ENCODE measurements at places on chromosomes 5 and 9. TPM values are rescaled to one million over a fixed set of nuclear protein-coding genes. Genes with fewer than 3 reads are reported as not detected.

PARP8 gene
- total RNA-seq, result 14.8 TPM

SH2D3C gene
- total RNA-seq, result 13.6 TPM

LHFPL2 gene
- 107 TPM for total RNA-seq

MPDZ gene
- total RNA-seq, result 86.0 TPM

MED7 gene
- 17.2 TPM for total RNA-seq

GABRA1 gene
- not detected for total RNA-seq

FBXO10 gene
- 29.5 TPM for total RNA-seq

CCDC152 gene
- 3.0 TPM for total RNA-seq

PIP5KL1 gene
- total RNA-seq, result not detected

INSL4 gene
- total RNA-seq, result not detected

PTPN3 gene
- total RNA-seq, result 5.9 TPM

MYMK gene
- total RNA-seq, result 18.3 TPM

EQTN gene
- 0.51 TPM for total RNA-seq

PCDHGA3 gene
- total RNA-seq, result 3.9 TPM

ROPN1L gene
- 0.41 TPM for total RNA-seq

MSMP gene
- not detected for total RNA-seq
